A549 treated with DMSO at 1 μM for 4 hours (cell line): ENCODE measurements at places on chromosomes 16 and 17. TPM values are rescaled to one million over a fixed set of nuclear protein-coding genes. Genes with fewer than 3 reads are reported as not detected.

The ACSM3 gene
- total RNA-seq, result 3.5 to 4.6 TPM (median 4.5 TPM) in 5 replicates

The NSRP1 gene
- total RNA-seq, result 27.5 to 32.9 TPM (median 32.0 TPM) in 5 replicates

The EMC6 gene
- total RNA-seq, result 99.6 to 155 TPM (median 149 TPM) in 5 replicates

The MT3 gene
- 0.41 TPM in 1 of 5 replicates, not detected in the others for total RNA-seq

The UNK gene
- total RNA-seq, result 24.8 to 36.3 TPM (median 30.6 TPM) in 5 replicates

The CCL17 gene
- not detected in 5 replicates for total RNA-seq

The TUBB3 gene
- 187 to 246 TPM (median 205 TPM) in 5 replicates for total RNA-seq

The PDILT gene
- total RNA-seq, result not detected in 5 replicates

The DYNLL2 gene
- 19.9 to 24.7 TPM (median 24.2 TPM) in 5 replicates for total RNA-seq

The ZNF232 gene
- 3.6 to 5.0 TPM (median 4.5 TPM) in 5 replicates for total RNA-seq

The ABCC11 gene
- 0.11 to 0.24 TPM (median 0.13 TPM) in 5 replicates for total RNA-seq

The CIAPIN1 gene
- 68.9 to 89.6 TPM (median 73.2 TPM) in 5 replicates for total RNA-seq

The TNRC6C gene
- 2.1 to 3.0 TPM (median 2.7 TPM) in 5 replicates for total RNA-seq

The CYGB gene
- total RNA-seq, result 0.77 to 2.0 TPM (median 1.0 TPM) in 5 replicates

The TMEM95 gene
- total RNA-seq, result not detected in 5 replicates

The ADAT1 gene
- total RNA-seq, result 34.0 to 46.1 TPM (median 43.2 TPM) in 5 replicates

The AANAT gene
- 0.21 to 0.41 TPM (median 0.29 TPM) in 4 of 5 replicates, not detected in the other for total RNA-seq

The CCDC144A gene
- 0.93 to 2.3 TPM (median 2.1 TPM) in 5 replicates for total RNA-seq

The MYL4 gene
- total RNA-seq, result 0.16 to 0.32 TPM (median 0.18 TPM) in 4 of 5 replicates, not detected in the other

The RPUSD1 gene
- total RNA-seq, result 34.1 to 56.4 TPM (median 47.4 TPM) in 5 replicates

The DNAJC7 gene
- total RNA-seq, result 106 to 129 TPM (median 121 TPM) in 5 replicates

The PPP1R27 gene
- total RNA-seq, result 0.22 TPM in 1 of 5 replicates, not detected in the others

The OTOP2 gene
- 0.06 to 0.18 TPM (median 0.07 TPM) in 5 replicates for total RNA-seq

The CAVIN1 gene
- total RNA-seq, result 454 to 515 TPM (median 493 TPM) in 5 replicates

The SYCE1L gene
- 5.8 to 7.9 TPM (median 6.7 TPM) in 5 replicates for total RNA-seq

The ZNF19 gene
- 1.3 to 2.6 TPM (median 2.0 TPM) in 5 replicates for total RNA-seq

The SAT2 gene
- 75.9 to 92.6 TPM (median 88.1 TPM) in 5 replicates for total RNA-seq

The MYCBPAP gene
- total RNA-seq, result 0.07 to 1.0 TPM (median 0.45 TPM) in 5 replicates

The KRT40 gene
- total RNA-seq, result not detected in 5 replicates

The CMTM1 gene
- 0.52 to 1.9 TPM (median 1.3 TPM) in 5 replicates for total RNA-seq

The AATK gene
- 0.42 to 0.61 TPM (median 0.49 TPM) in 5 replicates for total RNA-seq

The SYT17 gene
- 9.5 to 13.0 TPM (median 11.6 TPM) in 5 replicates for total RNA-seq

The ACADVL gene
- 339 to 466 TPM (median 425 TPM) in 5 replicates for total RNA-seq

The KRT36 gene
- total RNA-seq, result not detected in 5 replicates

The KSR1 gene
- 11.8 to 18.6 TPM (median 17.2 TPM) in 5 replicates for total RNA-seq

The ITGAL gene
- total RNA-seq, result 0.12 to 0.28 TPM (median 0.21 TPM) in 4 of 5 replicates, not detected in the other

The ADGRG1 gene
- 185 to 252 TPM (median 205 TPM) in 5 replicates for total RNA-seq

The CCL1 gene
- not detected in 5 replicates for total RNA-seq

The SEPTIN12 gene
- not detected in 5 replicates for total RNA-seq

The HES7 gene
- 0.63 to 1.6 TPM (median 1.3 TPM) in 5 replicates for total RNA-seq

The OR1A1 gene
- total RNA-seq, result not detected in 5 replicates

The SPATA32 gene
- total RNA-seq, result 0.11 to 0.25 TPM (median 0.22 TPM) in 5 replicates
